ENCODE measurements at places on chromosomes 2 and 18. TPM values are rescaled to one million over a fixed set of nuclear protein-coding genes. Genes with fewer than 3 reads are reported as not detected.

The SALL3 gene
- not detected for total RNA-seq

DNA sequence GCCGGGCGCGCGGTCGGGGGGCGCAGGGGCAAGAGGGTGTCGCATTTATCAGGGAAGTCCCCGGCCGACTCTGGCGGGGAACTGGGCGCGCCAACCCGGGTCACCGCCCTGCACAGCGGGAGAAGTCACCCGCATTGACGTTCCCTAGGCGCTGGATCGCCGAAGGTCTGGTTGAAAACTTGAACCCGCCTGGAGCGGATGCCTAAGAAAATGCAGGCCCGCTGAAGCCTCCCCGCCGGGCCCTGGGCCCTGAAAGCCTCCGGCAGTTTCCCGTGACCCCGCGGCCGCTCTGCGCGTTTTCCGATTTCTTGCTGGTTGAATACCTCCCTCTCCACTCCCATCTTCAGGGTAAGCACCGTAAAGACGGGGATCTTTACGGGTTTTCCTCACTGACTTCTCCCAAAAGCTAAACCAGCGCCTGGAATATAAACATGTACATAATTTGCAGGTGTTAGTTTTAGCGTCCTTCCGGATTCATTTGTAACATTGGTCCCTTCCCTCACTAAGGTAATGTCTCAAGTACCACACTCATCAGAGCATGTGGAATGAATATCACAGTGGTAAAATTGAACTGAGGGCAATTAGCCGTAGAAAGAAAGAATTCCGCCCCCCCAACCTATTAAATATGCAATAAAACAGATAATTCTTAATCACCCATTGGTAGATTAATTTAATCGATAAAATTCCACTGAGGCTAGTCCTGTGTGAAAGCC lies 675 bp upstream of the SPIRE1 start:
- peaks cover 24% of the 10 kb centered on the region for H3K4me1 ChIP-seq
- no peak for DNase-seq
- H3K27ac ChIP-seq: peak overlapping the region; percentile 28
- no peaks in the 10 kb centered on the region for H3K27me3 ChIP-seq
- peak overlapping the region; percentile 86 for H3K4me3 ChIP-seq

DNA sequence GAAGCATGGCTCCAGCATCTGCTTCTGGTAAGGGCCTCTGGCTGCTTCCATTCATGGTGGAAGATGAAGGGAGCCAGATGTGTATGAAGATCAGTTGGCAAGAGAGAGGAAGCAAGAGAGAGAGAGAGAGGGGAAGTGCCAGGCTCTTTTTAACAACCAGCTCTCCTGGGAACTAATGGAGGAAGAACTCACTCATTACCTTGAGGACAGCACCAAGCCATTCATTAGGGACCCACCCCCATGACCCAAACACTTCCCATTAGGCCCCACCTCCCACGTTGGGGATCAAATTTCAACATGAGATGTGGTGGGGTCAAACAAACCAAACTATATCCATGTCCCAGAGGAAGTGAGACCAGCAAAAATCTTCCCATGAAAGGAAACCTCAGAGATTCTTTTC lies 124.8 kb upstream of the SIX2 start:
- H3K4me1 ChIP-seq: no peaks in the 10 kb centered on the region
- H3K27ac ChIP-seq: no peak overlapping the region
- no peaks in the 10 kb centered on the region for H3K27me3 ChIP-seq
- peak; percentile 24 for DNase-seq
- no peak overlapping the region for H3K4me3 ChIP-seq
- H3K36me3 ChIP-seq: no peaks in the 10 kb centered on the region

DNA sequence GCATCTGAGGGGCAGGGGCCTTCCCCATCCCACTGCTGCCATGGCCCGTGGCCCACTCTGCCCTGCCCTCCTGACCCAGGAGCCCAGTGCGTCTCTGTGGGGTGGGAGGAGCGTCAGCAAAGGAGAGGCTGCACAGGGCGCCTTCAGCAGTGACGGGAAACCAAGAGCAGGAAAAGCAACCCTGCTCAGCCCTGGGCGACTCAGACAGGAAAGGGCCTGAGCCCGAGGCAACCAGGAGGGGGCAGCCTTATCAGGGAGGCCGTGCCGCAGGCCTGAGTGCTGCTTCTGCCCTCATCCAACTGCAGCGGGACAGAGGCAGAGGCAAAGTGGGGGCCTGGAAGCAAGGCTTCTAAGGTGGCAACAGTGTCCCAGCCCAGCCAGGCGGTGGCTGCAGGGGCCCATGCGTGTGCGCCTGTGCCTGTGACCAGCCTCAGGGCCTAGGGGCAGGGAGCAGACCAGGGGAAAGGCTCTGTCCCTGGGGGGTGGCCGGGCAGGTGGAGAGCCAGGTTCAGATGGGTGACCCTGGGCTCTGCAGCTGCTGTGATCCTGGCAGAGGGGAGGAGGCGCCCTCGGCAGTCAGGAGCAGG lies 23.3 kb upstream of the ALPI start:
- H3K27ac ChIP-seq: no peak overlapping the region
- DNase-seq: no peak
- H3K36me3 ChIP-seq: no peaks in the 10 kb centered on the region
- H3K27me3 ChIP-seq: peaks cover 10% of the 10 kb centered on the region
- no peak overlapping the region for H3K4me3 ChIP-seq
- no peaks in the 10 kb centered on the region for H3K4me1 ChIP-seq

DNA sequence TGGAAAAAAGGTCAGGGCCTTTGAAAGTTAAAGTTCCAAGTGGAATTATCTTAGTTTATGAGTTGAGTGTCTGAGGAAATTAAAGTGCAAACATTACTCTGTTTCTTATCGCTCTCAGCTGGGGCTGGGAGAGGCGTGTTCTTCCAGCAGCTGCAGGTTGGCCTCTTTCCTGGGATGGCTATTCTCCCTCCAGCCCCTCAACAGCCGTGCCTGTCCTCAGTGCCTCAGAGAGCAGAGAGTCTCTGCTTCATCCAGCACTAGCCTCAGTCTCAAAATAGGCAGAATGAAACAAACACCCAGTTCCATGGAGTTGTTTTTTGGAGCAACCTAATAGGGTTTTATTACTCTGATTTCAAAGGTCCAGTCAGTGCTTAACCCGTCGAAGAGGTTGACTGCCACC lies 298.1 kb downstream of the GALR1 start:
- DNase-seq: no peak
- H3K36me3 ChIP-seq: no peaks in the 10 kb centered on the region
- H3K4me1 ChIP-seq: no peaks in the 10 kb centered on the region
- H3K4me3 ChIP-seq: no peak overlapping the region

DNA sequence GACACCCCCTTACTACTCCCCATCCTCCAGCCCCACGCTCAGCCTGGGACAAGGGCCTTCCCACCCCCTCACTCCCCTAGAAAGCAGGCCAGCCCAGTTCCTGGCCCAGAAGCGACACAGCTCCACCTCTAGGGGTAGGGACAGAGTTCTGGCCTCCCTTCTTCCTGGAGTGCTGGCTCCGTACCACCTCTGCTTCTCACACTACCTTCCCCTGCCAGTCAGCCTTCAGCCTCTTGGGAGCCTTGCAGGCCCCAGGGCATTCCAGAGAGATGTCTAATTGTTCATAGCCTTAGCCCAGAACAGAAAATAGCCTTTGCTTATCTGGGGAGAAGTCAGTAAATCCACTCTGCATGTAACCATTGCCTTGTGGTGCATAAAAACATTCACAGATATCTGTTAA lies 13.1 kb upstream of the CATIP start:
- DNase-seq: no peak
- H3K27me3 ChIP-seq: no peaks in the 10 kb centered on the region
- H3K4me3 ChIP-seq: no peak overlapping the region
- H3K27ac ChIP-seq: no peak overlapping the region

- peaks cover 10% of the 10 kb centered on the region for H3K4me1 ChIP-seq
- no peaks in the 10 kb centered on the region for H3K27me3 ChIP-seq
- DNase-seq: no peak
- no peaks in the 10 kb centered on the region for H3K36me3 ChIP-seq
- H3K4me3 ChIP-seq: no peak overlapping the region
- H3K27ac ChIP-seq: no peak overlapping the region
Observed at GRCh38 chr2:86003104-86003503, 102.6 kb downstream of the POLR1A start.

DNA sequence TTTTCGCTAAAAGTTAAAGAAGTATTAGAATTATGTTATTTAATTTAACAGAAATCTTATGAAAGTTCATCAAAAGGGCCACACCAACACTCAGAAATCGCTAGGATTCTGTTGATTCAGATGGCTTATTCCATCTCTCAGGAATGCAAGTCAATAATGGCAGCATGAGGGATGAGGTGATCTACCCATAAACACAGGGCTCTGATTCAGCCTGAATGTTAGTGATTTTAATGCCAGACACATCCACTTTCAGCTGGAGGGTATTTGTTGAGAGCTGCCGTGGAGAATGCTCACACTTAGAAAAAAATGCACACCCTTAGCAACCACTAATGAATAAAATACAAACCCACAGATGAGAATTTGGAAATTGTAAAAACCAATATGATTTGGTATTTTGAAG lies 173.3 kb upstream of the ERBB4 start:
- DNase-seq: peak; percentile 8
- no peaks in the 10 kb centered on the region for H3K27me3 ChIP-seq
- peaks cover 15% of the 10 kb centered on the region for H3K4me1 ChIP-seq
- no peak overlapping the region for H3K4me3 ChIP-seq

The HDLBP gene
- 670 TPM for total RNA-seq

- H3K4me3 ChIP-seq: no peak overlapping the region
- H3K36me3 ChIP-seq: no peaks in the 10 kb centered on the region
- no peak for DNase-seq
Observed at GRCh38 chr2:25219621-25220020, 51.2 kb upstream of the POMC start.

The TBR1 gene
- total RNA-seq: 0.26 TPM

DNA sequence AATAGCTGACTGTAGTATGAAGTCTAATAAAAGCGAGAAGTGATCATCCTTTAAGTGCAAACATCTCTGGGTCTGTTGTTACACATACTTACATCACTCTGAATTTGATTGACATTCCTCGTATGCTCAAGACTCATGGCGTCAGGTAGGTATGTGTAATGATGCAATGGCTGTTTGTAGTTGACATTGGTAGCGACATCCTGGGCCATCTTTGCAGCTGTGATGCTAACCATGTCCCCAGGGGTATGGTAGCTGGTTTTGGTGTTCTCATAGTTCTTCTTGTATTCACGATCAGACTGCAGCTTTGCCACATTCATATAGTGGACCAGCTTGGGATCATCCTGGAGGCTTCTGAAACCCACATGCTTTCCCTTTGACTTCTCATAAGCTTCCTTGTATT lies 62.0 kb downstream of the NEB start:
- no peak overlapping the region for H3K4me3 ChIP-seq
- H3K36me3 ChIP-seq: no peaks in the 10 kb centered on the region
- H3K27ac ChIP-seq: no peak overlapping the region
- no peak for DNase-seq

The GATA6 gene
- 14.0 TPM for total RNA-seq

GRCh38 chr2:32611771-32612170 lies 16.1 kb upstream of the TTC27 start:
- H3K27ac ChIP-seq: no peak overlapping the region
- no peaks in the 10 kb centered on the region for H3K4me1 ChIP-seq
- no peaks in the 10 kb centered on the region for H3K27me3 ChIP-seq
- no peak overlapping the region for H3K4me3 ChIP-seq

The POTEI gene
- not detected for total RNA-seq

The SOCS6 gene
- 16.9 TPM for total RNA-seq

- no peak overlapping the region for H3K4me3 ChIP-seq
- H3K4me1 ChIP-seq: no peaks in the 10 kb centered on the region
- H3K36me3 ChIP-seq: no peaks in the 10 kb centered on the region
- no peak for DNase-seq
Observed at GRCh38 chr2:608711-609110, 68.5 kb downstream of the TMEM18 start.
